ENCODE measurements at places on chromosomes 2 and 18.
A peak's percentile ranks its signal among the peaks of the same experiment; 100 is the strongest.

DNA sequence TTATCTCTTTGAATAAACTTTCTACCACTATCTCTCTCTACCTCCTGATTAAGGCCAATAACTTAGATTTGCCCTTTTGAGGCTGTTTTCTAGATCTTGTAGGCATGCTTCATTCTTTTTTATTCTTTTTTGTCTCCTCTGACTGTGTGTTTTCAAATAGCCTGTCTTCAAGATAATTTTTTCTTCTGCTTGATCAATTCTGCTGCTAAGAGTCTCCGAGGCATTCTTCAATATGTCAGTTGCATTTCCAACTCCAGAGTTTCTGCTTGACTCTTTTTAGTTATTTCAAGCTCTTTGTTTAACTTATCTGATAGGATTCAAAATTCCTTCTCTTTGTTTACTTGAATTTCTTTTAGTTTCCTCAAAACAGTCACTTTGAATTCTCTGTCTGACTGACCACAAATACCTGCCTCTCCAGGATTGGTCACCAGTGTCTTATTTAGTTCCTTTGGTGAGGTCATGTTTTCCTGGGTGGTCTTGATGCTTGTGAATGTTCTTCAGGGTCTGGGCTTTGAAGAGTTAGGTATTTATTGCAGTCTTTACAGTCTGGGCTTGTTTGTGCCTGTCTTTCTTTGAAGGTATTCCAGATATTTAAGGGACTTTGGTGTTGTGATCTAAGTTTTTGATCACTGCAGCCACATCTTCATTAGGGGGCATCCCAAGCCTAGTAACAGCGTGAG, 197.3 kb upstream of the STK17B start:
- no peak for DNase-seq

DNA sequence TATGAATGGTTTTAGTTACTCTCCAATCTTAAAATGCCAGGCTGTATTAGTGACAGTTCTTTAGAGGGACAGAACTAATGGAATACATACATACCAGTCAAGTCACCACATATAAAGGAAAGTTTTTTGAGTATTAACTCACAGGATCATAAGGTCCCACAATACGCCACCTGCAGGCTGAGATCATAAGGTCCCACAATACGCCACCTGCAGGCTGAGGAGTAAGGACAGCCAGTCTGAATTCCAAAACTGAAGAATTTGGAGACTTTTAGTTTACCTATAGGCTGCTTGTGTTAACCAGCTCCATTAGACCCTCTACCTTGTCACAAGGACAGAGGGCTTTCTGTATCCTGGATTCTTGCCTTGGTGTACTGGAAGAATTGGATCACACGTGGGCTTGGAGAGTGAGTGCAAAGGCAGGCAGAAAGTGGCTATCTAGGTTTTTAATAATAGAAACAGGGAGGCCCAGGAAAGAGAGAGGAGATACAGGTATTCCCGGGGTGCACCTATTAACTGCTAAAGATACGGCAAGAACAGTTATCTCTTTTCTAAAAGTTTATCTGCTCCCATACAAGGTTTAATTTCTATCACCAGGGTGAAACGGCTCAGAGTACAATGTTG, 234.9 kb upstream of the CYRIA start:
- DNase-seq, result peak; percentile 58

- no peak for DNase-seq
These were observed 98.9 kb upstream of the ARL4C start for GRCh38 chr2:234595829-234596228.

DNA sequence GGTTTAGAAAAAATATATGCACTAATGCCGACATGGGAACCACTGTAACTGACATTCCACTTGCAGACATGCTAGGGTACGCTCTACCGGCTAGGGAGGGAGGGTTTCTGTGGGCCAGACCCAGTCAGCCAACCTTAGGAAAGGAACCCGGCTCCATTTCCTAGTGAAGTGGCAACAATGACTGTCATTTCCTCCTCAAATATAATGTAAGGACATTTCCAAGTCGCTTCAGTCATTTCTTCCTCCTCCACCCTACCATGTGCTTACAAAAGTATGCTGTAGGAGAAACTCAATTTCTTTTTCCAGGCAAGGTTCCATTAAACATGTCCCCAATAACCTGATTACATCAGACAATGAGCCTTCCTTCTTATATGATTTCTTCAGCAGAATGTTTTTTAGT, 64.3 kb upstream of the PSMD14 start:
- peak; percentile 38 for DNase-seq

GRCh38 chr2:160156100-160156499, 44.0 kb downstream of the ITGB6 start:
- no peak for DNase-seq

DNA sequence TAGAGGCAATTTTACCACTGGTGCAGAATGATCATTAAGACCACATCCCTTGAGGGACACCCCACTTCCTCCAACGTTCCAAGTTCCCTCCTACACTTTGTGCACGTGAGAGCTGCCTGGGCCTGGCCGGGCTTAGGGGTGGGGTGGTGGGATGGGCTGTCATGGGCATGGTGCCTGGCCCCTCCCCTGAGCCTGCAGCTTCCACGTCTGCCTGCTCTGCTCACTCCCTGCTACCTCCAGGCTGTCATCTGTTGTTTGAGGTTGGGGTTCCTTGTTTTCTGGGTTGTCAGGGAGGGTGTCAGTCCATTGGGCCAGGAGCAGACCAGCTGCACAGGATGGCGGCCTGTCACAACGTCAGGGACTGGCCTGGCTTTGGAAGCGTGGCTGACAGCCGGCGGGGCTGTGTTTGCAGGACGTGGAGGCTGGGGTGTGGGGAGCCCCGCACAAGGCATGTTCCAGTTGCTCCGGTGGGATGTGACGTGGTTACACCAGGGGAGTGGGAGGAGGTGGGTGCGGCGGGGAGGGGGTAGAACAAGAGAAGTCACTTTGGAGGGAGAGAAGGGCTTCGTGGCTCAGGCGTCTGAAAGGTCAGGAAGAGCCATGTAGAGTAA, 72.3 kb downstream of the RTP5 start:
- peak; percentile 32 for DNase-seq

GRCh38 chr2:190811811-190812210, 68.8 kb upstream of the GLS start:
- DNase-seq, result no peak

- no peak for DNase-seq
These were observed 2.8 kb upstream of the KCTD1 start for GRCh38 chr18:26550998-26551694.

DNA sequence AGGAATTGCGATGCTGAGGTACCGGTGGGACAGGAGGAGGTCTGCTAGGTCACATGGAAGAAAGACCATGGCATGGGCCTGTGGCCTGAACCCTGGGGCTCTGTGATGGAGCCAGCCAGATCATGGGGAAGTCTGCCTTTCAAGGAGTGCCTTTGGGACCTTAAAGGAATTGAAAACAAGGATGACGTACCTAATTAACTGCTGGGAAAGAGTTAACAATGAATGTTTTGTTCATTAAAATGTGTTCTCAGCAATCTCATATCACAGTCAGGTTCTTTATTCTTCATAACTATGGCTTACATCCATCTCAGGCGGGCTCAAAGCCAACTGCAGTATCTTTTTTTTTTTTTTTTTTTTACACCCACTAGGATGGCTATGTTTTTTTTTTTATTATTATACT, 25.6 kb downstream of the TRPM8 start:
- no peak for DNase-seq

GRCh38 chr2:41719756-41720155, 328.1 kb upstream of the PKDCC start:
- no peak for DNase-seq

DNA sequence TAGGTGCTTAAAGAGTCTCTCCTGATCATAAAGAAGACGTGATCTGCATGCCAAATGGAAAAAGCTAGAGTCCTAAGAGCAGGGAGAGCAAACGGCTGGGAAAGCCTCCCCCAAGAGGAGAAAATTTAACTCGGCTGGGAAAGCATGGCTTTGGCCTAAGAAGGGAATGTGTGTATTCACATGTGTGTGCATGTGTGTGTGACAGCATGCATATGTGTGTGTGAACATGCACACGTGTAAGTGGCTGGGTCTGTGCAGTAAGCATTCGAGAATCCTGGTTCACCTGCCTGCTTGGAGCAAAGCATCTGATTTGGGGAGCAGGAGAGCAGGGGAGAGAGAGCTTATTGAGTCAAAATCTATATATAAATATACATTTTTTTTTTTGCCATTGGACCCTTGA, 30.1 kb upstream of the BCL11A start:
- no peak for DNase-seq

GRCh38 chr18:36160959-36161371, 26.3 kb upstream of the MOCOS start:
- no peak for DNase-seq

GRCh38 chr2:126663184-126663963, 7.4 kb downstream of the GYPC start:
- DNase-seq, result no peak

GRCh38 chr2:30649828-30650227, 157.4 kb downstream of the CAPN13 start:
- DNase-seq, result no peak

All from hematopoietic multipotent progenitor cell treated with erythropoietin and hydrocortisone succinate and interleukin-3 and kit ligand, for 8 days (in vitro differentiated cells).